GM12878 (cell line): ENCODE measurements at places on chromosomes 13 and 19.

- DNase-seq = no peak
Observed at GRCh38 chr13:94656176-94656575, 54.5 kb downstream of the GPR180 start.

DNA sequence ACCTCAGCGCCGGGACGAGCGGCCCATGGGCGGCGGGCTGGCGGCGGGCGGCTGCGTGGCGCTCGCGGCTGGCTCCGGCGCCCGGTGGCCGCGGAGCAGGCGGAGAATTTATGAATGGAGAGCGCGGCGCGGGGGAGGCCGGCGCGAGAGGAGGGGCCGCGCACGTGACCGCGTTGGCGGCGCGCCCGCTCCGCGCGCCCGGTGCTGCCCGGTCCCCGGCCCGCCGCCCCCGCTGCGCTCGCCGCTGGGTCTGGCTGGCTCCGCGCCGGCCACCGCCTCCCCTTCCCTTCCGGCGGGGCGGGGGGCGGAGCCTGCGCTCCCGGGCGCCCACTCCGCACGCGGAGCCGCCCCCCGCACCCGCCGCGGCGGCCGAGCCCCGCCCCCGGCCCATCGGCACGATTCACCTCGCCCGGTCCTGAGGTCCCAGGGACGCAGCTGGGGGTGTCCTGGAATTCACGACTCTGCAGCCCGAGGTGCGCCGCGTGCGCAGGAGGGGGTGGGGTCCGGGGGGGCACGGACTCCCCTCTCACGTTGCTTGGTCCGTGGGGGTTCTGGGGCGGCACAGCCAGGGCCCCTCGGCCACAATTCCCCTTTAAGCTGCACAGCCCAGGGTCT is at the start of gene CBARP:
Gene CBARP (minus strand): TSS at position 252 of the 615 bp plus-strand sequence. CDS start 1,905 bp downstream, outside the sequence.
- no peak for DNase-seq

DNA sequence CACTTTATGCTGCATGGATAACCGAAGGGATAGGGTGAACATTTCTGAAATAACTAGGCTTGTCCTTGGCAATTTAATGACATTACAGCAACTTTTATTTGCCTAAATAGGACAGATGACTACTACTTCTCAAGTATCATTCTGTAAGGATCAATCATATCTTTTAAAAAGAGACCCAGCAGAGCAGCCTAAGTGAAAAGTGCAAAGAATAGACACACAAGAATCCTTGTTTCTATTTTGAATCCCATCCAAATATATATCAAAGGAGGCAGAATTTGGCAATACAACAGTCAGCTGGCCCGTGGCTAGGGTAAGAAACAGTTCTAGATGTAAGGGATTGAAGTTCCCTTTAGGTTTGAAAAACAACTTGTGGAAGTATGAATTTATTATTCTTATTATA is 6.9 kb downstream of the THSD1 start:
- no peak for DNase-seq

DNA sequence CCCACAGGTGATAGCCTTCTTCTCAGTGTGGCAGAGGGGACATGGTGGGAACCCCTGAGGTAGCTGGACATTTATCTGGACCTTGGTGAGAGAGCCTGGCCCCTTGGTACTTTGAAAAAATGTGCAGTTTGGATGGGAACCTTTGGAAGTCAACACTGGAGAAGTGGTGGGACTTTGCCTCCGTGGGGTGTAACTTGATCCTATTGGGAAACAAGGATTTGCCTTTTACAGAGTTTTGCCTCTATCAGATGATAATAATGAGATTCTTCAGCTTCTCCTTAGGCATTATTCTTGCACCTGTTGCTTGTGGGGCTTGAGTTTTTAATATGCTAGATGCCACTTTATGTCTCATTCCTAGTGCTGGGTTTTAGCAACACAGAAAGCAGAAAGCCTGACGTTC is 99.0 kb downstream of the ERCC5 start:
- DNase-seq = no peak

DNA sequence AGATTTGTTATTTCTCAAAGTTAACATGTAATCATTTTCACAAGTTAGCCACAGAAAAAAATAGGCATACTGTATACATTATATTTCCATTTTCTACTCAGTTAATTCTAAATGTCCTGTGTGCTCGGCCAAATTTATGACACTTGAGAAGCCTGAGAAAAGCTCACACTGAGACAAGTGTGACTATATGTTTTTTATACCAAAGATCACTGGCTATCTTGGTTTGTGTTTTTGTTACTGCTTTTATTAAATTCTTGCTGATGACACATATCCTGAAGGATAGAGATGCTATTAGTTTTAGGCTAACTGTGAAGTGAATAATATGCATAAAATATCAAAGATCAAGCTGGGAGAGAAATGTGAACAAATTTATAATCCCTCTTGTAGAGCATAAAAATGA is 49.3 kb upstream of the IL17D start:
- no peak for DNase-seq

DNA sequence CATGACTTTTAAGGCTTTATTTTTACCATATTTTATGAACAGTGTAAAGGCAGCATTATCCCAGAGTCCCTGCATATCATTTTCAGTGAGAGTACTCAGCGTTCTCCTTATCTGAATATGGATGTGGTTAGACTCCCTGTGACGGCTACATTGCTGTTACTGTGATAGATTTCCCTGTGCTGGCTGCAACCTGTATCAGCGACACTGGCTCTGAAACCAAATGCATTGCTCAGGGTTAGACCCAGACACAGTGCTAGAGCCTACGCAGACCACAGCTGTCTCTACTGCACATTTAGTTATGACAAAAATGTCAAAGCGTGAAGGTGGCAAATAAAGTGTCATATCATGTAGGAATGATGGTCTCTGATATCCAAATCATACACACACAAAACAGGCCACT is 138.0 kb downstream of the ENOX1 start:
- DNase-seq = no peak

DNA sequence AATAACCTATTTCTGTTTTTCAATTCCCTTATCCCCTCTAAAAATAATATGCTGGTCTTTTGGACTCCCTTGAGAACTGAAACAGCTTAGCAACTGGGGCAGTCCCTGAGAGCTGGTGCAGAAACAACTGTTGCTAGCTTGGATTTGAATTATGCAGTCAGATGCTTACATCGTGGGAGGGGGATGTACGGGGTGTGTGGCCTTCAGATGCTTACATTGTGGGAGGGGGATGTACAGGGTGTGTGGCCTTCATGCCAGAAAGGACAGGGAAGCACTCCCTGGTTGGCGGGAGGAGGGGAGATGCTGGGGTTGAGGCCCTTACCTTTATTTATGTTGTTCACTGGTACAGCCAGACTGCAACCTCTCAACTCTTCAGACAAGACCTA is 25.6 kb downstream of the LRCH1 start:
- no peak for DNase-seq

DNA sequence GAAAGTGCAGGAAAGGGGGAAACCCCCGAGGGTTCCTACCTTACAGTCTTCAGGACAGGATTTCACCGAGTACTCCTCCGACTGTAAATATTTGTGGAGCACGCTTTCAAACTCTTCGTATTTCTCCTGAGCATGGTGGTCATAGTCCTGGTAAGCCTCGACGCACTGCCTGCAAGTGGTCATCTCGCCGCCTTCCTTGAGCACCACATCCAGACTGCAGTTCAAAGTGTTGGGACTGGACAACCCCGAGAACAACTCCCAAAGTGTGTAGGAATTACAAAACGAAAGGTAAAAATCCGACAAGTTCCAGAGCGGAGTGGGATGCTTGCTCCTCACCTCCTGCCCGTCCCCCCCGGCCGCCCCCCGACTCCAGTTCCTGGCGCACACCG is 349.7 kb downstream of the LIG4 start:
- DNase-seq = no peak

DNA sequence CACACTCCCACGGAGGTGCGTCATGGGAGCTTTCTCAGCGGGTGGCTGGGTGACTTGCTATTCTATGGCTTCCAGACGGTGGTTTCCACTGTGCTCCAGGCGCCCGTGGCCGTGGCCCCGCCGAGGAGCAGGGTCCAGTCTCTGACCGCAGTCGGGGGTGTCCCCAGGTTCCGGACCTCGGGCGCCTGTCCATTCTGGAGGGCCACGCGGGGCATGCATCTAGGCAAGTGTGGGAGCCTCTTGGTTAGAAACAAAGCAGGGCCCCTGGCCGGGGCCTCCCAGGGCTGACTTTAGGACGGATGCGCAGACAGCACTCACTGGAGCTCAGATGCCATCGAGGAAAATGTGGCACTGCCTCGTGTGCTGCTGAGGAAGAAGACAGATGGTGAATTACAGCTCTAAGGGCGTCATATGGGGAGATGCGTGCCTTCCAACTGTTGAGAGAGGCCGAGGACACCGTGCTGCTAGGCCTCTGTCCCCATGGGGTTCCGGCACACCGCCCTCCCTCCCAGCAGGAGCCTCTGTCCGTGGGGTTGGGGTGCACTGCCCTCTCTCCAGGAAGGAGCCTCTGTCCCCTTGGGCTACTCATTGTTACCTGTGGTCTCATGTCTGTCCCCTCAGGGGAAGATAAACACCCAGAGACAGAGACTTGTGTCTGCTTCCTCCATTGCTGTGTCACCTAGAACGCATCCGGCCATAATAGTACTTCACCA is 38.1 kb downstream of the TMEM255B start:
- no peak for DNase-seq

DNA sequence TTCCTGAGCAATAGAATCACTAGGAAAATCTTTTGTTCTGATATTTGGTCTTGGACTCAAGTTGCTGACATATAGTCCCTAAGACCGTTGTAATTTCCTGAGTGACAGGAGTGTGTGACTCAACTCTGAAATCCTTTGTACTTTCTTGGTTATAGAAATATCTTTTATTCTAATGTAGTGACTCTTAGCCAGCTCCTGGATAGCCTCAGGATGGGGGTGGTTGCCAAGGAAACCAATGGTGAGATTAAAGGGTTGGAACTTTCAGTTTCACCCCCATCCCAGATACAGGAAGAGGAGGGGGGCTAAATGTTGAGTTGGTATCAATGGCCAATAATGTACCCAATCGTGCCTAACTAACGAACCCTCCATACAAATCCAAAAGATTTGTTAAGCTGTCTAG is 41.8 kb downstream of the MBD3L2B start:
- no peak for DNase-seq

DNA sequence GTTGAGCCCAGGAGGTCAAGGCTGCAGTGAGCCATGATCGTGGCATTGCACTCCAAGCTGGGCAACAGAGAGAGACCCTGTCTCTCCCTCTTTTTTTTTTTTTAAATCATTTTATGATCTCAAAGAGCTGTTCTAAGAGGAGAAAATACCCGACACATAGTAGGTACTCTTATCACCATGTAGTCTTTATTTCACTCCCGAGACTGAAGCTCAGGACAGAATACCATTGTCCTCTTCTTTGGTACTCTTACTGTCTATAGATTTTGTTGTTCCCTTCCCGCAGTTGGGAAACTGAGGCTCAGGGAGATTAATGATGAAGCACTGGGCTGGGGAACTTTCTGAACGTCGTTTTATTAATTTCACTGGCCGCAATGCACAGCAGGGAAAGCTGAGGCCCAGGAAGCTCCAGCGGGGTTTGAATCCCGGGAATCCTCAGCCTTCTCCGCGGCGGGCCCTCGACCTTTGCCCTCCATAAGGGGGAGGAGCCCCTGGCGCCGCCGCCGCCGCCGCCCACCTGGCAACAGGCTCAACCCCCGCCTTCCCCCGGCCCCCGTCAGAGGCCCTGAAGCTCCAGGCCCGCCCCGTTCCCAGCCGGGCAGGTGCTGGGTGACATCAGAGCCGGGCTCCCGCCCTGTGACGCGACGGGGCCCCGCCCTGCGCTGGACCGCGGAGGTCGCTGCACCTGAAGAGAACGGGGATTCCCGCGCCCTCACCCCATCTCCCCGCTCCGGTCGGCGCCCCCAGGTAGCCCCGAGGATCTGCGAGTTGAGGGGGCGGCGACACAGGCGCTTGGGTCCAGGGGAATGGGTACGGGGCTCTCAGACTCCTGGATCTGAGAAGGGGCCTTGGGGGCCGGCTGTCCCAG is 1.6 kb downstream of the MYH14 start:
- no peak for DNase-seq

DNA sequence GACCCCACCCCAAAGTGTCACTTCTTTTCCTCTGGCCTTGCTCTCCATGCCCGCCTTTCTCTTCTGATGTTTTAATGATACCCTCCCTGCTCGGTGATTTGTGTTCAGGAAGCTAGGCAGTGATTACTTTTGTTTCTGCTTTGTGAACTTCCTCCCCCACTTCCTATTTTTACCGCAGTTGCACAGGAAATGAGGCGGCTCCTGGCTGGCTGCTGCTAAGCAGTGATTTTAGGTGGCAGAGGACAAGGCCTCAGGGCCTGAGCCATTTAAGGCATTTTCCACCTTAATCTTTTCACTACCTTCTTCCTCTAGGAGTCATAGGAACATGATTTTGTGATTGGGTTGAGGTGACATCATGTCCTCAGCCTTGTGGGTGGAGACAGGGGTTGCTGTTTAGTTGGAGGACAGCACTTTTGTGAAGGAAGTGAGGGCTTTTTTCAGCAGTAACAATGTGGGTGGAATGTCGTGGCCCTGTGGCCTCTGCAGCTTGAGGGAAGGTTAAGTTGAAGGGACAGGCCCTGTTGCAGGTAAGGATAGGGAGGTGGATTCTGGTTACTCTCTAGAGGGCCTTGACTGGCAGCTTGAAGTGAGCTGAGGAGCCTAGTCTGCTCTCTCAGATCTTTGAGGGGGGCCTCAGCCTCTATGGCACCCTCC is 15.7 kb downstream of the GARRE1 start:
- peak; percentile 62 for DNase-seq

DNA sequence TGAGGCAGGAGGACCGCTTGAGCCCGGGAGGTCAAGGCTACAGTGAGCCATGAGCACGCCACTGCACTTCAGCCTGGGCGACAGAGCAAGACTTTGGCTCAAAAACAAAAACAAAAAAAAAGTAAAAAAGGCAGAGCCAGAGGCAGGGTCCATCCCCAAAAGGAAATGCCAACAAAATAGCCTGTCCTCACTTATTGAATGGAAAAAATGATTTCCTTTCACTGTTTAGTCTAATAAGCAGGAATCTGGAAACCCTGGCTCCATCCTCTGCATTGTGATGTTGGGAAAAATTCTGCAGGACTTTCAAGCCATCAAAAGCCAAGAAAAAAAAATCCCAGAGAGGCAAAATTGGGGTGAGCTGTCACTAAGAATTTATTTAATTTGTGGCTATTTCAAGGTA is 23.2 kb downstream of the ZIC5 start:
- DNase-seq = no peak

DNA sequence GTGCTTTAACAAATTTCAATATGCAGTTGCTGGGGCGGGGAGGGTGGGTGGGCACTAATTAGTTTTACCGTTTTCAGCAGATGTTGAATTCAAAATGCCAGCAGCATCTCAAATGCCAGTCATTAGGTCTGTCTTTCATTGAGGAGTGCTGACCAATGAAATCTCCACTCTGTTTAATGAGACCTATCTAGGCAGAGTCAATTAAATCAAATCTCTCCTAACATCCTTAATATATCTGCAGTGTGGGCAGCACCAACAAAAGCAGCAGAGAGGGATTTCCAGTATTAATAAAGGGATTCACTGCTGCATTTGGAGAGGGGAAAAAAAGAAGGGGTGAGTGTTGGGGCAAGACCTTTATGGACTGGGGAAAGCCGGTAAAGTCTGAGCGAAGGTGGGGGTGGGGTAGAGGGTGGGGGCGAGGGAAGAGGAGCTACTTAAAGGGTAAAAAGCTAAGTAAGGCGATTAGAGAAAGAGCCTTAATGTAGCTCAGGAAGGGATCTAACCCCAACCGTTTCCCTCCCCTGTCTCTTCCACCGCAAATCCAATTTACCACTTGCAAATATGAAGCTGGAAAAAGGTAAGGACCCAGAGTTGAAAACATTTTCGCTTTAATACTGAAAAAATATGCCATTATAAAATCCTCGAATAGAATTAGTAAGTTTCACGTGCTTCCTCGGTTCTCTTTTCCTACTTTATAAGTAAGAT is 4.5 kb downstream of the SLITRK1 start:
- DNase-seq = no peak
